ENCODE measurements at places on chromosomes 16 and 17.

DNA sequence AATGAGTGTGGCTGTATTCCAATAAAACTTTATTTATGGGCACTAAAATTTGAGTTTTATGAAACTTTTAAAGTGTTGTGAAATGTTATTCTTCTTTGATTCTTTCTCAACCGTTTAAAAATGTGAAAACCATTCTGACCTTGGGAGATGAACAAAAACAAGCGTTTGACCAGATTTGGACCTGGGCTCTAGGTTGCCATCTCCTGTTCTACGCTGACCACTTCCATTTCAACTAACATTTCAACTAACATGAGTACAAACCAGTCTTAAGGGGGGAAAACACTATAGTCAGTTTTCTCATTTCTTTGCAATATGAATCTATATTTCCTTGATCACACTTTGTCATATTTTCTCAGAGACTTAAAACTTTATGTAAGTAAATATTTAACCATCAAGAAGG is 118.4 kb upstream of the IRX5 start:
- DNase-seq = no peak

DNA sequence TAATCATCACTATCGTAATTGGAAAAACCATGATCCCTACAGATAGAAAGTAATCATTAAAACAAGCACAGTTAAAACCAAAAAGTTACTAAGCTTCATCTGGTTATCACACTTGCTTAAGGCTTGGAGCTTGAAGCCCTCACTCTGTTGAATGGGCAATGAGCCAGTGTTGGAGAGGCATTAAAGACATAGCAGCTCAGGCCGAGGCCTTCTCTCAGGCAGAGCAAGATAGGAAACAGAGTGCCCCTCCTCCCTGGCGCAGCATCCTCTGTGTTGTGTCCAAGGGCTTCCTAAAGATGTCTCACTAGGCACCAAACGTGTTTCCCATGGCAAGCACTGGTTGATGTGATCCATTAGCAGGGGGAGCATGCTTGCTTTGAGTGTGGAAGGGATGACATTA is 34.9 kb upstream of the LGALS9 start:
- no peak for DNase-seq

DNA sequence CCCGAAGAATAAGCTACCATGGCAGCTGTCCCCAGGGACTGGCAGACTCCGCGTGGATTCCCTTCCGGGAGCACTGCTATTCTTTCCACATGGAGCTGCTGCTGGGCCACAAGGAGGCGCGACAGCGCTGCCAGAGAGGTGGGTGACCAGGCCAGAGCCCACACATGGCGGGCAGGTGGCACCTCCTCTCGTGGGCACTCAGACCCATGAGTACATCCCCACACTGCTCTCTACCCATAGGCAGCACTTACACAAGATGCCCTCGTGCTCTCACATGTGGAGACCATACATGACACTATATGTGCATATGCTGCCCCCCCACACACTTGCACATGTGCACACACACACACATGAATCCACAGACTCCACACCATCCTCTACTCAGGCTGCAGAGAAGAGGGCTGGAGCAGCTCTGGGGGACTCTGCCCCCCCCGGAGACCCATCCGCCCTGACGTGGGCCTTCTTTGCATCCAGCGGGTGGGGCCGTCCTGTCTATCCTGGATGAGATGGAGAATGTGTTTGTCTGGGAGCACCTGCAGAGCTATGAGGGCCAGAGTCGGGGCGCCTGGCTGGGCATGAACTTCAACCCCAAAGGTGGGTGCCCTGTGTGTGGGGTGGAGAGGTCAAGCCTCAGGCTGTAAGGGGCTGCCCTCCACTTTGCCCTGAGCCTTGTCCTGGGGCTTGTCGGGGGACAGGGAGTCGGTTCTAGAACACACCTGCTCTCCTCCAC is 62.9 kb downstream of the MRC2 start:
- DNase-seq = no peak

- no peak for DNase-seq
Observed at GRCh38 chr17:76156662-76156991, 15.6 kb upstream of the FOXJ1 start.

- DNase-seq = peak; percentile 65
Observed at GRCh38 chr16:69123910-69124309, 8.5 kb downstream of the CHTF8 start.

DNA sequence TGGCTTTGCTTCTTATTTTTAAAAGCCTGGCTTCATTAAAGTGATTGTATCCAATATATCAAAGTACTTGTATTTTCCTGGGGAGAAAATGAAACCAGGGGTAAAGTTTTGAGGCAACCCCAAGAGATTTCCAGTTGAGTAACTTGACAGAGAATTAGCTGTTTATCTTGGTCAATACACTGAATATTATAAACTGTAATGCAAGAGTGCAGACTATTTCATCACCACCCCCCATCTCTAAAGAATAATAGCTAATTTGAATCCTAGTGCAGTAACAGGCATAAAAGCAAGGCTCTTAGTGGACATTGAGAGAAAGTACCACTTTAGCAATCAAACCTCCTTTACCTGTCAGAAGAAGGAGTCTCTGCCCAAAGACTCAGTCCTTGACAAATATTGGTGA is 27.0 kb downstream of the IRX6 start:
- no peak for DNase-seq

- DNase-seq = no peak
Observed at GRCh38 chr17:9028202-9028987, 7.1 kb downstream of the NTN1 start.

DNA sequence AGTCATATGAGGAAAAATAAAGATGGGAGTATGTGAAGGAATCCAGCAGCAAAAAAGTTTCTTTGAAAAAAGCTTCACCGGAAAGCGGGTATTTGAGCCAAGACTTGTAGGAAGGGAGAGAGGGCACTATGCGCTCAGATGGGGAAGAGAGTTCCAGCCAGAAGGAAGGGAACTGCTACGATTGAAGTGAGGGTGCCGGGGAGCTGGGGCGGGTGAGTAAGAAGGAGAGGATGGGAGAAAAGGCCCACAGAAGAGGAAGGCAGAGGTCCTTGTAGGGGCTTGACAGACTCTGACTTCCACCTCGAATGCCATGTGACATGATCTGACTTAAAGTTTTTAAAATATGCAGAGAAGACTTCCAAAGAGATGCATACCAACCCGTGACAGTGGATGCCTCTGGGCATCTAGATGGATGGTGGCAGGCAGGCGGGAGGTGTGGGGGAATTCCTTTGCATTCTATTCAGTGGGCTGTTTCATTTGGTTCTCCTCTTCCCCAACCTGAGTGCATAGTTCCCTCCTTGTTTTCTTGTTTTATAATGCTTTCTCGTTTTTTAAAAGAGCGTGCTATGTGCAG is 44.9 kb downstream of the CDRT4 start:
- DNase-seq = no peak

Measured in smooth muscle cell of the brain vasculature (primary cell).